Activated T-cell treated with anti-CD3 and anti-CD28 coated beads for 1 hour (primary cell): ENCODE measurements at places on chromosomes 6 and 20.

DNA sequence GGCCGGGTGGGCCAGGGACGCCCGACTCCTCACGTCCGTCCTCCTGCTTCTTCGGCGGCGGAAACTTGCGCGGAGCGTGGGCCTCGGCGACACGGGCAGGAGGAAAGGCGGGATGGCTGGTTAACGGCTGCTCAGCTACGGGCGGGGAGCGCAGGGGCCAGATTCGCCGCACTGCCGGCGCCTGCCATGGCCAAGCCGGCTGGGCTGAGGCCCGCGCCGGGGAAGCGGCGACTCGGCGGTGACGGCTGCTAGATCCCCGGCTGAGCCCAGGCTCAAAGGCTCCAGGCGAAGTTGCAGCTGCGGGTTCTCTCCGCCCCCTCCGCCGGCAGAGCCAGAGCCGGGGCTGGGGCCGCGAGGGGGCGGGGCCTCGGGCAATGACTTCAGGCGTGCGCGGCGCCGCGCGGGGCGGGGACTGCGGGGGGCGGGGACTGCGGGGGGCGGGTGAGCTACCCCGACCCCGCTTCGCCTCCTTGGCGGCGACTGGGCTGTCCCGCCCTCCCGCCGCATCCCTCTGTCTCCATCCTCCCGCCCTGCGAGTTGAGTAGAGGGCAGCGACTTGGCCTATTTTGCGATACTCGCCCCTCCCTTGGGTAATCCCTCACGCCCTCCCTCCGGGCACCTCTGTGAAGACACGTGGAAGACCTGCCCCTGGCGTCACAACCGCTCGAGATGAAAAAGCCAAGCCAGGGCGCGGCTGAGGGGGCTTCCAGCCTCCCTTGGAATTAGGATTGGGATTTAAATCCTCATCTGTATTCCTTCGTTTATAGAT, at the start of gene CEP85L:
TSS of gene CEP85L (minus strand) at position 310 of the 769 bp plus-strand sequence. CDS start 322 bp downstream, outside the sequence.
- DNase-seq = peak; percentile 90

GRCh38 chr20:48704761-48705160, 123.0 kb downstream of the PREX1 start:
- DNase-seq = no peak

DNA sequence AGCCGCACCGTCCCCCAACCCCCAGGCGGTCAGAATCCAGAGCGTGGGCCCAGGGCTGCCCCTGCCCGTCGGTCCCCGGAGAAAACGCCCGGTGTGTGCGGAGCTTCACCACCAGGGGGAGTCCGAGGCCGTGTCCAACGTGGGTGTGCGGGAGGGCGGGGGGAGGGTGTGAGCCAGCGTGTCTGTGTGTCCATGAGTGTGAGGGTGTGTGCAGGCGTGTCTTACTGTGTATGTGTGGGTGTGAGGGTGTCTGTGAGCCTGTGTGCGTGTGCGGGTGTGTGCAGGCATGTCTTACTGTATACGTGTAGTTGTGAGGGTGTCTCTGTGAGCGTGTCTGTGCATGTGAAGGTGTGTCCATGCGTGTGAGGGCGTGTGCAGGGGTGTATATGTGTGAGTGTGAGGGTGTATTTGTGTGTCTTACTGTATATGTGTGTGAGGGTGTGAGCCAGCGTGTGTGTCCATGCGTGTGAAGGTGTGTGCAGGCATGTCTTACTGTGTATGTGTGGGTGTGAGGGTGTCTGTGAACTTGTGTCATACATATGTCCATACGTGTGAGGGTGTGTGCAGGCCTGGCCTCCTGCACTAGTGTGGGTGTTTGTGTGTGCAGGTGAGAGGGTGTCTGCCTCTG, 24.6 kb upstream of the GATA5 start:
- peak; percentile 86 for DNase-seq

DNA sequence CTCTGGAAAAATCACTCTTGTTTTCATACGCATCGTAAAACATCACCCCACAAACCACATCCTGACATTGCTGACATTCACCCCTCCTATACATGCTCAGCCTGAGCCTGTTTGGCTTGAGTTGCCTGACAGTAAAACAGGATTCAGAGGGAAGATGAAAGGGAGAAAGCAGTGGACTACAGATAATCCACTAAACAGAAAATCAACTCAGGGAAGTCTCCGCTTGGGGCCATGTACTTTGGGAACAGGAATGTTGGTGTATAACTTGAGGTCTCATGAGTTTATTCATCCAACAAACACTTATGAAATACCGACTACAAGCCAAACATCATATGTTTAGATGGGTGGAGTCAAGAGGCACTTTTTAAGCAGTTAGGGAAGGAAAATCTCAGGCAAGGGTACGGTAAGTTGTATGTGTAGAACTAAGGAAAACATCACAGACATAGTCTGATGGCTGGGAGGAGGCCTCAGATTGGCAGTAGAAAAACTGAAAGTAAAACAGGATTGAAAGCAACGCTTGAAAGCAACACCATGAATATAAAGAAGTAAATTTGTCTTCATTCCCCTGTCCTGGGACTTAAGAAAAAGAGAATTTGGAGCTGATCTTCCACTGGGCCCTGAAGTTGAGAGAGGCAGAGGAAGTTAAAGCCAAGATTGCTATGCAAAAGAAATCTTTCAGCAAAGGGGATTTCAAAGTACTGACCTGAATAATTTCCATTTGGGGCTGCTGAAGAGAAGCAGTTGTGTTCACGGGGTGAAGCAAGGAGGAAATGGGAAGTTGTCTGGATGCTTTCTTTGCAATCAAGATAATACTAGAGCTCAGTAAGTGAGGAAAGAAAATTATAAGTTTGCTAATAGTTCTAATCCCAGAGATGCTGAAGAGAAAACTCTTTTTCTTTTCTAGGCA, 28.8 kb downstream of the PDE7B start:
- DNase-seq = peak; percentile 19

DNA sequence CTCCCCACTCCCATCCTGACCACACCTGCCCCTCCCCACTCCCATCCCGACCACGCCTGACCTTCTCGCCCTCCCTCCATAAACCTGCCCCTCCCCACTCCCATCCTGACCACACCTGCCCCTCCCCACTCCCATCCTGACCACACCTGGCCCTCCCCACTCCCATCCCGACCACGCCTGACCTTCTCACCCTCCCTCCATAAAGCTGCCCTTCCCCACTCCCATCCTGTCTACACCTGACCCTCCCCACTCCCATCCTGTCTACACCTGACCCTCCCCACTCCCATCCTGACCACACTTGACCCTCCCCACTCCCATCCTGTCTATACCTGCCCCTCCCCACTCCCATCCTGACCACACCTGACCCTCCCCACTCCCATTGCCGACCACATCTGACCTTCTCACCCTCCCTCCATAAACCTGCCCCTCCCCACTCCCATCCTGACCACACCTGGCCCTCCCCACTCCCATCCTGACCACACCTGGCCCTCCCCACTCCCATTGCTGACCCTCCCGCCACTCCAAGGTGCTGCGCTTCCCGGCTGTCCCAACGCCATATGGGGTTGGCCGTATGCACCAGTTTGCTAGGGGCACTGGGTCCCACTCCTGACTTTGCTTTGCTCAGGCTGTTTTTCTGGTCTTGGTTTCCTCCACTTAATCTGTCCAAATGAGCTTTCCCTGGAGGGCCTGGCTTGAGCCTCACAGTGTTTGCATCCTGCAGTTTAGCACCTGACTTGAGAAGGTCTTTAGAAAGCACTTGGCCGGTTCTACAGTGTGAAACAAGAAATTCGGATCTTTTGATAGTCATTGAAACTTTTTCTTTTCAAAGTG, 2.9 kb downstream of the KIF25 start:
- DNase-seq = no peak

- no peak for DNase-seq
Observed at GRCh38 chr20:39358052-39358451, 395.9 kb downstream of the DHX35 start.

GRCh38 chr6:157514659-157515496, 133.9 kb downstream of the ZDHHC14 start:
- DNase-seq = no peak
